Stimulated activated CD4-positive, alpha-beta T cell treated with anti-CD3 and anti-CD28 coated beads, Interleukin-15, amount 100 ng/mL, for 24 hours (primary cell): ENCODE measurements at places on chromosomes 2 and 18.
A peak's percentile ranks its signal among the peaks of the same experiment; 100 is the strongest.

DNA sequence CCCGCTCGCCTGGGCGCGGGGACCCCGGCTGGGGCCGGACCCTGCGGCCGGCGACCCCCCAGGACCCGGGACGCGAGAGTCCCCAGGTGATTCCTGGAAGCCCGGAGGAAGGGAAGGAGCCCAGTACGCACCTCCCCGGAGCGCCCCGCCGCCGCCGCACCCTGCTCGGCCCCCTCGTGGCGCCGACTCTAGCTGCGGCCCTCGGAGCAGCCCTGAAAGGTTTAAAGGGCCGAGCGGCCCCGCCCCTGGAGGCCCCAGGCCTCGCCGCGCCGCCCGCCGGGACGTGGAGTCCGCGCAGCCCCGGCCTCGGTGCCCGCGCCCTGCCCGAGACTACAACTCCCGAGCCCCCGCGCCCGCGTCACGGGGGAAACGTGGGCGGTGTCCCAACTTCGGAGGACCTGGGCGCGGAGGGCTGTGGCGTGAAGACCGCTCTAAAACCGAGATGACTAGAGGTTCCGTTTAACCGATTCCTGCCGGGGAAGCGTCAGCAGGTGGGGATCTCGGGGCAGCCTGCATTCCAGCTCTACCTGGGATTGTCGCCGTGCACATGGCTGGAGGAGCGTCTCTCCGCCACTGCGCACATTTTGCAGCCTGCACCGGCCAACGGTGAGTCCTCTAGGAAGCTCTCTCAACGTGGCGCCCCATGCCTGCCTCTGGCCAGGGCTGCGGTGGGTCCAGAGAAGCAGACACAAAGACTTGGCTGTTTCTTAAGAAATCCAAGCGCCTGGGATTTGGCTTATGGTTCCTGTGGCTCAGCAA, at the start of gene TMEM150A:
TMEM150A (minus strand) TSS at position 223 of the 759 bp plus-strand sequence. CDS start 750 bp downstream, outside the sequence.
- peak; percentile 93 for DNase-seq

- no peak for DNase-seq
Observed at GRCh38 chr18:26911840-26912239, 46.3 kb upstream of the AQP4 start.

- DNase-seq: no peak
Observed at GRCh38 chr18:78525366-78526111, 454.1 kb upstream of the SALL3 start.

DNA sequence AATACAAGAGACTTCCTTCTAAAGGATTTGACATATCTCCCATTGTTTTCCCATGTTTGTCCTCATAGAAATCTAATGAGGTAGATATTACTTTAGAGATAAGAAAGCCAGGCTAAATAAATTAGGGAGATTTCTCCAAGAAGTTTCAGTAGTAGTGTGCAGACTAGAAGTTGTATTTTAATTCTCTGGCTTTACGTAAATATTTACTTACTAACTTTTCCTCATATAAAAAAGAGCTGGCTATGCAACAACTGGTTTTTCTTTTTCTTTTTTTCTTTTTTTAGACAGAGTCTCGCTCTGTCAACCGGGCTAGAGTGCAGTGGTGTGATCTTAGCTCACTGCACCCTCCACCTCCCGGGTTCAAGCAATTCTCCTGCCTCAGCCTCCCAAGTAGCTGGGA, 60.6 kb upstream of the ACYP2 start:
- DNase-seq: no peak

GRCh38 chr2:161233858-161234431, 73.7 kb downstream of the TANK start:
- no peak for DNase-seq

GRCh38 chr18:44128365-44128764, 552.3 kb upstream of the SETBP1 start:
- DNase-seq: no peak

GRCh38 chr2:218292048-218293014, at the start of gene TMBIM1:
Gene TMBIM1, minus strand, starts transcription at chr2:218292503. Its CDS starts 10,362 bp downstream, at chr2:218282141.
- DNase-seq: peak; percentile 83

DNA sequence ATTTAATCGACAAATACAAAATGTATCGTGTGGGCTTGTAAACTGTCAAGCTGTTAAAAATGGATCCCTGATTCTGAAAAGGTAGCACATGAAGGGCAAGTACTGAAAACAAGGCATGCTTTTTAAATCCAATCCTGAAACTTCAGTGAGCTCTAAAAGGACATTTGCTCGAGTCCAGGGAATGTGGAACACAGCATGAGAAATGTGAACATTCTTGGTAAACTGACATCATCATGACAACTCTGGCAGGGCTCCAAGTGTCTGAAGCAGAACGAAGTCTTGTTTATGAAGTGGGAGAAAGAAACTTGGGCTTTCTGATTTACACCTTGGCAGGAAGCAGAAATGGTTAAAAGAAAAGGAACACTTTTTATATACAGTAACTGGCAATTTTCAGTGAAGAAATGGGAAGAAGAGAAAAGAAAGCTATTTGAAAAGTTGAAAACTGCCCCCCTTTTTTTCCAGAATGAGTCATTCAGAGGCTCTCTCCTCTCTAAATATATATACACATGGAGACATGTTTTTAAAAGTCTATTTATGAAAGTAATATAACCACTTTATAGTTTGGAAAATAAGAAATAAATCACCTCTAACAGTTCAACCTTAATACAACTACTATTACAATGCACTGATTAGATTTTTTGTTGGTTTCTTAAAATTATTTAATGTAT, 120.8 kb downstream of the GAREM1 start:
- DNase-seq: no peak

DNA sequence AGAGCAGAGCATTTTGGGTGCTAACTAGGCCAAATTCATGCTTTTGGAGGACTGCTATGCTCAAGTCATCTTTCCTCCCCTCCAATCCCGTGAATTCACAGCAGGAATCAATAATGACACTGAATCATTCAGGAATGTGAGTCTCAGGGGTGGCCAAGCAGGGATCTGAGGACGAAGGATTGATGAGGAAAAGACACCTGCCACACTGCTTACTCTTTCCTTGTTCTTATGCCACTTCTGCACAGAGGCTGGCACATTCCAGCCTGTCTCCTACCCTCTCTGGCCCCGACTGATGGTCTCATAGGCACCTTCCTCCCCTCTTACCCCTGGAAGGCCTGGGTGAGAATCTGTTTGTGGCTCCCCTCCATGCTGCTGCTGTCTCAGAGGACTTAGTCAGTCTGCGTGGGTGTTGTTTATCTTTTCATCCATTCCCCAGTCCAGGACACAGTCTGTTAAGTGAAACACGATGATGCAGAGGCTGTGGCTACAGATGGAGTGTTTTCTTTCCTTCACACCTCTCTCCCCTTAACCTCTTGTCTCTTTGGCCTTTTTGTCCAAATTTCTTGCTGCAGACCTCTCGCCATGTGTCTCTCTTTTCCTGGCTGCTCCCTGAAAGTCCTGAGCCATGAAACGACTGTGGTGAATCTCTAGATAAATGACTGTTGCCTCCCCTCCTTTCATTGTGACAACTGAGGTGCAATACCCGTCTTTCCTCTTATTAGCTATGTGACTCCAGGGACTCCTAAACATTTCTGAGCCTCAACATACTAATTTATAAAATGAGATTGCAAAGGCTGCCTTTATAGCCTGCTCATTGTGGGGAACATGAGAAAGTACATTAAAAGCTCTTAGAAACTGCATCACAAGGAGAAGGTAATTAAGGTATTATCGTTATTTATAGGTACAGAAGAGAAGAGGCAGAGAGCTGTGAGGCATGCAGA, 86.9 kb downstream of the RDH14 start:
- DNase-seq: no peak

GRCh38 chr2:41540272-41540998, 507.4 kb upstream of the PKDCC start:
- DNase-seq: no peak

GRCh38 chr18:62518460-62519375, 4.1 kb upstream of the ZCCHC2 start:
- no peak for DNase-seq

GRCh38 chr18:6557057-6557769, 142.5 kb upstream of the L3MBTL4 start:
- no peak for DNase-seq

DNA sequence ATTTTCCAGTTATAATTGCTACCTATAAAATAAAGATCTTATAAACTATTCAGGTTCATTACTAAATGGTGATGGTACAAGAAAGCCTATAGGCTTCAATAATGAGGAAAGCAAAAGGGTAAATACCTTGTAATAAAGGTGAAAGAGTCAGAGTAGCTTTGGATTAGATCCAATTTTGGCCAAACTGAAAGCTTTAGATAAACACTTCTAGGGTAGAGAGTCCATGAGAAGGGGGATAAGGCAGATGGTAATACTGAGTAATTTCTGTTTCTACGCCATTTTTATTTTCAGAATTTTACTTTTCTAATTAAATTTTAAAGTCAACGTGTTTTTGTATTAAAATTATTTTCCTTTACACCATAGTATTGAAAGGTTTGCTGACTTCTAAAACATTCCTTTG, 9.4 kb downstream of the CASP8 start:
- no peak for DNase-seq

DNA sequence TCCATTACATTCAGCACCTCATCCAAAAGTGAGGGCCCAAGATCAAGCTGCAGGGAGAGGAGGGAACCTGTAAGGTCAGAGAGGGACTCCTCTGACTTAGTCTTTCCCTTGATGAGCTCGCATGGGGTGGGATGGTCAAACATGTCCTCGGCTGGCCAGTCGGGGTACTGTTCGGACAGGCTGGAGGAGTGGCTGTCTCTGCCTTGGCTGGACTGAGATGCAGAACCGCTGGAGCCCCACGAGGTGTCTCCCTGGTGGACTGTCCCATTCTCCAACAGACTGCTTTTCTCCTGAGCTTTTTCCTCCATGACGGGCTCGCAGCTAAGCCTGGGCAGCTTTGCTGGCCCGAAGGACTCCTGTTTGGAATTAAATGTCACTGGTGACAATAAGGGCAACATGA, 25.6 kb downstream of the CDC42EP3 start:
- DNase-seq: no peak

DNA sequence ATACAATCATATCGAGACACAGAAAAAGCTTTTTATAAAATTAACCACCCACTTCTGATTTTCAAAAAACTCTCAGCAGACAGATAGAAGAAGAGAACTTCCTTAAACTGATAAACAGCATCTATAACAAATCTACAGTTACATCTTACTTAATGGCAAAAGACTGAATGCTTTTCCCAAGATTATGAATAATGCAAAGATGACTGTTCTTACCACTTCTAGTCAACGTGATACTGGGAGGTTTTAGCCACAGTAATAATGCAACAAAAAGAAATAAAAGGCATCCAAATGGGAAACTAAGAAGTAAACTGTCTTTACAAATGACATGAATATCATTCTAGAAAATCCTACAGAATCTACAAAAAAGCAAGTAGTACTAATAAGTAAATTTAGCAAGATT, 58.0 kb upstream of the TMEM247 start:
- no peak for DNase-seq

DNA sequence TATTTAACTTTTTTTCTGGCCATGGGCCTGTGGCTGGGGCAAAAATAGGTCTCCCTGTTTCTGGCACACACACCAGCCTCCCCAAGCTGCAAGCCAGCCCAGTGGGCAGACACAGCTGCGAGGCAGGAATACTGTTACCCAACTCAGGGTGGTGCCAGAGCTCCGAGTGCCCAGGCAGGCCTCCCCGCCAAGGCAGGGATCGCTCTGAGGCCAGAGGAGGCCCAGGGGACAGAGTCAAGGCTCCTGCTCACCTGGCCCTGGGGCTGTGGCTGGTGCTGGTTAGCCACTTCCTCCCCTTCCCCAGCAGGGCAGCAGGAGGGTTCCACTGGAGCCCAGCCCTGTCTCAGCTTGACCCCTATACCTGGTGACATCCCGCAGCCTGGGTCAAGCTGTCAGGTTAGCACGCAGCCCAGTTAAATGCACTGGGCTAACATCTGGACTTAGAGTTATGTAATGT, 67.1 kb upstream of the EPAS1 start:
- peak; percentile 18 for DNase-seq

- DNase-seq: no peak
Observed at GRCh38 chr2:71340176-71340575, 8.6 kb downstream of the ZNF638 start.

DNA sequence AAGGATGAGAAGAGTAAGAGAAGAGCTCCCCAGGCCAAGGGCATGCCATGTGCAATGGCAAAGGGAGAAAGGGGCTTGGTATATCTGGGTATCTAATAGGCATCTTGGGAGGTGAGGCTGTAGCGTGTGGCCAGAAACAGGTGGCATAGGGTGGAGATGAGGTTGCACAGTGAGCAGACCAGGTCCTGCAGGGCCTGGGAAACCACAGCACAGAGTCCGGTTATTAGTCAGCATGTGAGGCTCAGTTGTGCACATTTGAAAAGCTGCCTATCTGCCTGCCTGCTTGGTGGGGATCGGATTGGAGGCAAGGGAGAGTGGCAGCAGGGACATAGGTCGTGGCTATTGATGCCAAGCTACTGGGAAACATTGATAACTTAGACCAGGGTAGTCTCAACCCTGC, 190.6 kb downstream of the TPGS2 start:
- no peak for DNase-seq

GRCh38 chr18:25278394-25278793, 73.6 kb downstream of the ZNF521 start:
- DNase-seq: no peak

DNA sequence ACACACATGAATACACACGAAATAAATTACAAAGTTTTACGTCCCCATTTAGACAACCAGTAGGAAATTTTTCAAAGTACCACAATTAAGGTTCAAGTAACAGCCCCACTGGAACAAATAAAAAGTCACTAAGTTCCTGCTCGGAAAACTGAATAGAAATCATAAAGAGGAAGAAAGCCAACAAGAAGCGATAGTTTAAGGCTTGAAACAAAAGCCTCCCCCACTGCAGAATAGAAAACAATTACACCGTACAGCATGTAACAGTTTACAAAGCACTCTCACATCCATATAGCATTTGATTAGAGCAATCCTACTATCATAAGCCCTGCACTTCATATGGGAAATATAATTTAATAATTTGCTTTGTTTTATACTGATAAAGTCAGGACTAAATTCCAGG, 15.5 kb downstream of the KLF7 start:
- DNase-seq: no peak

DNA sequence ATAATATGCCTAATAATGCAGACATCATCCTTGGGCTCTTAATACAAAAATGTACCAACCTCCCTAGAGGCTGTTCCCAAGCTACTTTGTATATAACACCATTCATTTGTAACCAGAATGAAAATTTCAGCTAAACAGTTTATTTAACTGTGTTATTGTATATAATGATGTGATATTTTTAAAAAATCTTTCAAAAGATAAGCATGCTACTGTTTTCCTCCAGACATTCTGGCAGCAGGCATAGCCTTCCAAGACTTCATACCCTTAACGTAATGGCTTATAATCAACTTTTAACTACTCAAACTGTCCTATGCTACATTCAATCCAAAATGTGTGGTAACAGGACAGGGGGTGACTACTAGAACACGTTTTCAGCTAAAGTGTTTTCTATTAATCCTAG, 21.2 kb downstream of the CFAP221 start:
- no peak for DNase-seq

- no peak for DNase-seq
Observed at GRCh38 chr2:172885996-172886395, 150.4 kb downstream of the RAPGEF4 start.

- DNase-seq: no peak
Observed at GRCh38 chr2:165660361-165660760, 133.7 kb downstream of the GALNT3 start.

- no peak for DNase-seq
Observed at GRCh38 chr2:241074901-241075540, 27.1 kb downstream of the MTERF4 start.

GRCh38 chr2:11127761-11128160, 27.5 kb upstream of the SLC66A3 start:
- DNase-seq: no peak

GRCh38 chr2:97745474-97746174, 32.2 kb downstream of the ZAP70 start:
- peak; percentile 74 for DNase-seq
